ENCODE measurements at places on chromosomes 6 and 20.
A peak's percentile ranks its signal among the peaks of the same experiment; 100 is the strongest.

- no peak for DNase-seq
Measured at GRCh38 chr6:125370343-125370742, 68.6 kb upstream of the HDDC2 start.

GRCh38 chr6:106102967-106103727 lies 17.0 kb downstream of the PRDM1 start:
- no peak for DNase-seq

GRCh38 chr6:37513155-37513554 lies 13.5 kb upstream of the CCDC167 start:
- no peak for DNase-seq

DNA sequence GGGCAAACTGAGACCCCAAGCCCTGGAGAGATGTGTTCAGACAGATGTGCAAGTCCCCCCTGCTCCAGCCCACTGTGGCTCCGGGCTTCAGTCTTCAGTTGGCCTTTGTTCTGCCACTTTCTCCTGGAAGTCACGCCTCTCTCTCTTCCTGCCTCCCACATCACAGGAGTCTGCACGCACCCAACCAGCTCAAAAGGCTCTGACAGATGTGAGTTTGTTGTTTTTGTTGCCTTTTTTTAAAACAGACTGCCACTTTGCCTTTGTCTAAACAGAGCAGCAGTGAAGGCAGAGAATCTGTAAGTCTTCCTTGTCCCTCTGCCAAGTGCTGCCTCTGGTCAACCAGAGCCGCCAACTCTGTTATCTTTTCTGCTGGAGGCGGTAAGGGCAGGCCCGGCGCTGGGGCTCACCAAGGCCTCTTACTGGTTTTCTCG lies 149.7 kb downstream of the TFAP2C start:
- peak; percentile 47 for DNase-seq

Data from fibroblast of gingiva (primary cell).